ENCODE measurements at places on chromosomes 4 and X.

DNA sequence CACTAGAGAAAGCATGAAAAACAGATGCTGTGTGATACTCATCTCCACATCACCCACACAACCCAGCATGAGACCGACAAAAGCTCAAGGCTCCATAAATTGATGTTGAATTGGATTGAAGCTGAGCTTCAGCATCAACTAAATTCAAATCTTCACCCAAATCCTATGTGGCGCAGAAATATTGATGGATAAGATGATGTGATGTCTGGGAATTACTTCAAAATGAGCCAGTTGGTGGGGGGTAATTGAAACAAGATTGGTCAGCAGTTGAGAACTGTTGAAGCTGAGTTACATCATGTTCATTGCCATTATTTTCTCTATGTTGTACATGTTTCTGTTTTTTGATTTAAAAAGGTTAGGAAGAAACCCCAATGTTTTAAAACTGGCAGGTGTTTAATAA lies 166.5 kb upstream of the STS start:
- no peak for DNase-seq

DNA sequence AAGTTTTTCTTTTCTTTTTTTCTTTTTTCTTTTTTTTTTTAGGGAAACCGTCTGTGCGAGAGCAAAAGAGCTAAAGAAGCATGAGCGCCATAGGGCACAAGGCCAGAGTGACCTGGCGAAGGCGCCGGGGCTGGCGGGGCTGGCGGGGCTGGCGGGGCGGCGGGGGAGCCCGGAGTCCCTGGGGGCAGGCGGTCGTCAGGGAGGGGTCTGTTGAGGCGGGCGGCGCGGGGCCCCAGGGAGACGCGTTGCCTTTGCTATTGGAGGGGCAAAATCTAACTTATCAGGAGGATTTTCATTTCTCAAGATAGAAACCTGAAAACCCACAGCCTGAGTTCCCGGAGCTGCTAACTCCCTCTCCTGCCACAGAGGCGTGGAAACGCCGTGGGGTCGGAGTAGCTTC lies 135.6 kb upstream of the SMAD1 start:
- no peak for DNase-seq

GRCh38 chr4:39687014-39687413 lies 10.9 kb upstream of the UBE2K start:
- DNase-seq: no peak

- no peak for DNase-seq
Observed at GRCh38 chr4:82898322-82899243, 2.0 kb upstream of the THAP9 start.

GRCh38 chrX:129701624-129702069 lies 37.1 kb upstream of the XPNPEP2 start:
- no peak for DNase-seq

- DNase-seq: no peak
Observed at GRCh38 chr4:186936496-186937375, 213.1 kb upstream of the FAT1 start.

DNA sequence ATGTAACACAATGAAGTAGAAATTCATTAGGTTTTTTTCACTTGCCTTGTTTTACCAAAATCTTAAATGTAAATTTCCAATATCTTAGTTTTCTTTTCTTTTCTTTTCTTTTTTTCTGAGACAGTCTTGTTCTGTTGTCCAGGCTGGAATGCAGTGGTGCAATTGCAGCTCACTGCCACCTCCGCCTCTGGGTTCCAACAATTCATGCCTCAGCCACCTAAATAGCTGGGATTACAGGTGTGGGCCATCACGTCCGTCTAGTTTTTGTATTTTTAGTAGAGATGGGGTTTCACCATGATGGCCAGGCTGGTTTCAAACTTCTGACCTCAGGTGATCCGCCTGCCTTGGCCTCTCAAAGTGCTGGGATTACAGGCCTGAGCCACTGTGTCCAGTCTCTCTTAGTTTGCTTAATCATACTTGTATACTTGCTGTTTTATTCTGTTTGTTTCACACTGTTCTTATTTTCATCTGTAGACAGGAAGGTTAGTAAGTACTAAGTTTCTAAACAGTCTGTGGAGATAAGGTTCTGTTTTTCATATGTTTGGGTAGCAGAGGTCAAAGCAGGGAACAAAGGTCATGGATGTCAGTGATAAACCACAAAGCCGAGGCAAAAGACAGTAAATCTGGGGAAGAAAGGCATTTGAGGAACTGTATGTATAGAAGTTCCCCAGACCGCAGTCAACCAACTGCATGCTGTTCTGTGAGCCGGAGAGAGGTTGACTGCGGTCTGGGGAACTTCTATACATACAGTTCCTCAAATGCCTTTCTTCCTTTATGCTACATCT lies 129.1 kb downstream of the CBR4 start:
- no peak for DNase-seq

DNA sequence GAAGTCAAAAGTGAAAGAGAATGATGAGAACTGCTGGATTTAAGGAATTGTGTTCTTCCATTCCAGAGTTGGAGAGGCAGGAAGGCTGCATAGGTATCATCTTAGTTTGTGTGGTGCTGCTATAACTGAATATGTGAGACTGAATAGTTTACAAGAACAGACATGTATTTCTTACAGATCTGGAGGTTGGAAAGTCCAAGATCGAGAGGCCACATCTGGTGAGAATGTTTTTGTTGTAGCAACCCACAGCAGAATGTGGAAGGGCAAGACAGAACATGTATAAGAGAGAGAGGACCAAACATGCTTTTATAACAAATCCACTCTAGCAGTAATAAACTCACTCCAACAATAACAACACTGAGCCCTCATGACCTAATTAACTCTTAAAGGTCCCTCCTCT lies 408.6 kb downstream of the FAM47B start:
- no peak for DNase-seq

DNA sequence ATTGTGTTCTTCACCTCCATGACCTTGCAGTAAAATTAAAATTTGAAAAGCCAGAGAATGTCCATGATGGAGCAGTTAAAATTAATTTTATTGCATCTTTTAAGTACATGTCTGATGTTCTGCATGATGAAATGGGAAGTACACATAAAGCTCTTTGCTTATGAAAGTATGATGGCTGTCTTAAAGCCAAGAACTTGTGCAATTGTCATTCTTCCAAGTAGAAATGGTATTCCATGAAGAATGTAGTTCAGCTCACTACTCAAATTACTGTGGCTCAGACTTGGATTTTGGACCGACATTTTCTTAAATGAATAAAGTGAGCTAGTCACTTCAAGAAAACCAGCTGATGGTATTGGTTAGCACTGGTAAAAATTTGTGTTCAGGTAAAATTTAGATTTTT lies 161.7 kb upstream of the CXCL13 start:
- no peak for DNase-seq

- no peak for DNase-seq
Observed at GRCh38 chr4:25477221-25477620, 100.2 kb downstream of the ANAPC4 start.

GRCh38 chr4:41148292-41148691 lies 66.0 kb downstream of the APBB2 start:
- no peak for DNase-seq

DNA sequence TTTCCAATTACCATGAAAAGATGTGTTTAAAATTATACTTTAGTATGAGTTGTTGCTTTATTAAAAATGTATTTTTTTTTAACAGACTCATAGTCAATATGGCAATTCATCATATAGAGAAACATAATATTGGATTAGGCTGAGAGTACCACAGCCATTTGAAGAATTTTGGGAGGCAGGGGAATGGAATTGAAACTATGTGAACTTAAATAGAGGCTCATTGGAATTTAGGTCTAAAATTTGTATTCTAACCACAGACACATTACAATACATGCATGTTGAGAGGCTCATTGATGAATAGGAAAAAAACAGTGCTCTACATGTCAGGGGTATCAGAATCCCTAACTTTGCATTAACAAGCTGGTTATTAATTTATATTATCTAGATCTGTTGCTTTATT lies 269.6 kb downstream of the DKK2 start:
- DNase-seq: no peak

- DNase-seq: no peak
Observed at GRCh38 chrX:56792270-56793111, 63.4 kb downstream of the NBDY start.

DNA sequence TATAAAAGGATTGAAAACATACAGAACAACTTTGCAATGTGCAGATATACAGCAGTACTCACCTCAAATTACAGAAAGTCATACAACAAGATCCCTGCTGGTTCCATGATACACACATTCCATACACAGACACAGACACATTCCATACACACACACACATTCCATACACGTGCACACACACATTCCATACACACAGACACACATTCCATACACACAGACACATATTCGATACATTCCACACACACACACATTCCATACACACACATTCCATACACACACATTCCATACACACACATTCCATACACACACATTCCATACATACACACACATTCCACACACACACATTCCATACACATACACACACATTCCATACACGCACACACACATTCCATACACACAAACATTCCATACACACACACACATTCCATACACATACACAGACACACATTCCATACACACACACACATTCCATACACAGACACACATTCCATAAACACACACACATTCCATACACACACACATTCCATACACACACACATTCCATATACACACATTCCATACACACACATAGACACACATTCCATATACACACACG lies 13.7 kb downstream of the LINC00632 start:
- DNase-seq: no peak

DNA sequence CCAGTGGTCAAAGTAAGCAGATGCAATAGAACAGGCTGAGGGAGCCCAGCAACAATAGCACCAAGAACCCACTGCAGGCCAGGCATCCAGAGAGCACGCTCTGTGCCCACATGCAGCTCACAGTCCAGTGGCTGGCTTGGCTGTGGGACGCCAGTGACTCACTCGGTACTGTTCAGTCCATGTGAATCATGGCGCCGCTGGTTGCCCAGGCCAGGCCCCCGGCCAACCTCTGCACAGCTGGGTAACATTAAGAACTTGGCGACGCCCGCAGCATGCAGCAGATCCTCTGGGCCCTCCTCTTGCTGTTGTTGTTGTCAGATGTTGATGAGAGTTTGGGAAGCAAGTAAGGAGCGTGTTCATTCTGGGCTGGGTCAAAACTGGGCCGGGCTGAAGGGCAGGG lies 60.5 kb downstream of the MSX1 start:
- no peak for DNase-seq

DNA sequence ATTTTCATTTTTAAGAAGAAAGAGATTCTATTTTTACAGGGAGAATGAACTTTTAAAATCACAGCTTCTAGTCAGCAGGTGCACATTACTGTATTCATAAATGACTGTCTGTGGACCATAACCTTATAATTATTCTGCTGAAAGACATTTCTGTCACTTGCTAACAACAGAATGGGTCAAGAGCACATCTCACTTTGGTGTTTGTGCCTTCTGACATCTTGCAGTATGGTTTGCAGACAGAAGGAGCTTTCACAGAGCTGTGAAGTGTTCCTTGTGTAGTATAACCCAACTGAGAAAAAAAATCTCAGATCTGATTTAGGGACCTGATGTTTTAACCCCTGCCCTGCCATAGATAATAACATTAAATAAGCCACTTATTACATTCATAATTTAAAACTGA lies 131.4 kb upstream of the CTSO start:
- no peak for DNase-seq

GRCh38 chr4:32396507-32397070 lies 1676.4 kb downstream of the PCDH7 start:
- DNase-seq: no peak

- DNase-seq: peak; percentile 89
Observed at GRCh38 chr4:2792711-2793585, at the start of gene SH3BP2. Gene SH3BP2 (plus strand): TSS chr4:2793085. CDS start chr4:2820618, 27,533 bp downstream.

- no peak for DNase-seq
Observed at GRCh38 chr4:7384929-7385890, 49.5 kb downstream of the PSAPL1 start.

DNA sequence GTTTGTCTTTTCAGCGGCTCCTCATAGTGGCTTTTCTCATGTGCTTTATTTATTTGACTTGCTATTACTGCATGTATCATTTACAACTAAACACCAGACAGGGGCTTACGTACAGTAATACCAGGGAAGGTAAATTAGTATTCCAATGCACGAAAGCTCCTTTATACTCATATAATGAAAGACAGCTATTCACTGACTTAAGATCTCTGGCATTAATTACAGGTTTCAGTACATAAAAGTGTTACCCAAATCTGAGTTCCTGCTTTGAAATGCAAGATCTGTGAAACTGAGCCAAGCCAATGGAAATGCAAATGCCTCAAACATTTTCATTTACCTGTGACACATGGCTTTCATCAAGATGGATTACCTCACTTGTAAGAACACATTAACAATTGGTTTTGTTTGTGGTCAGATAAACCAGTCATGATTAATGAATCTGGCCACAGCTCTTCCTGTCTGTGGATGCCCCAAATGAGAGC lies 107.2 kb downstream of the ANAPC4 start:
- peak; percentile 11 for DNase-seq

DNA sequence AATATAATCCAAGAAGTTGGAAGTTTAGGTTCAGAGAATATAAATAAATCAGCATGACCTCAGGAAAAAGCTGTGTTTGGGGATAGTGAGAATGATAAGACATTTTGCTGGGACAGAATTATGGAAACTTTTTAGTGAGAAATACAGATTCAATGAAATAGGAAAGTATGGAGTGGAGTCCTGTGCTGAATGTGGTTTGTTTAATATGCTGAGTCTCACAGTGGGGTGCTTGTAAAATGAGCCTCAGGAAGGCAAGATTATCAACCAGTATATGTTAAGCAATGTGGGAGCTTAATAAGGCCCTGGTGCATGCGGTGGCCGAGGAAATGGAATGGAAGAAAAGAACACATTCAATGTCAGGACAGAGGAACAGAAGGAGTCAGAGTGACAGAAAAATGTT lies 1554.7 kb upstream of the TENM3 start:
- no peak for DNase-seq

GRCh38 chr4:5746829-5747737 lies 36.1 kb downstream of the EVC start:
- DNase-seq: no peak

DNA sequence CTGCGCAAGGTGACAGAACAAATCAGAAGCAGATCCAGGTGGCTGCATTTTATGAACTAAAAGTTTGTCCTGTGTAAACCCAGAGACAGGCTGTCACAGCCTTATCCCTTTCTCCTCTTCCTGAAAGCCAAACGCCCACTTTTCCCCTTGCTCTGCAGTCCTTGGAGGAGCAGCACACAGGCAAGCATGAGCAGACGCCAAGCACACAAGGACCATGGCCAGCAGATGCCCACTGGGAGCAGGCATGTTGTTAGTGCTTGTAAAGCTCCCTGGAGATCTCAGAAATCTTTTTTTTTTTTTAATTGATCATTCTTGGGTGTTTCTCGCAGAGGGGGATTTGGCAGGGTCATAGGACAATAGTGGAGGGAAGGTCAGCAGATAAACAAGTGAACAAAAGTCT lies 11.5 kb upstream of the HOPX start:
- DNase-seq: peak; percentile 53

- DNase-seq: peak; percentile 22
Observed at GRCh38 chr4:41157009-41157408, 57.3 kb downstream of the APBB2 start.

- DNase-seq: peak; percentile 14
Observed at GRCh38 chr4:75555294-75556164, at the start of gene ODAPH. Gene ODAPH (plus strand): TSS chr4:75556066. CDS start chr4:75556083, 17 bp downstream.

GRCh38 chrX:21779095-21779494 lies 21.2 kb upstream of the SMPX start:
- DNase-seq: no peak

All from WERI-Rb-1 (cell line).